ENCODE measurements at places on chromosomes 5 and 9. TPM values are rescaled to one million over a fixed set of nuclear protein-coding genes. Genes with fewer than 3 reads are reported as not detected.

C1QTNF3 gene
- 0.95 TPM for total RNA-seq

GRCh38 chr9:137721479-137721878 lies 102.7 kb downstream of the EHMT1 start:
- DNase-seq, result no peak
- no peak overlapping the region for H3K27ac ChIP-seq
- H3K4me1 ChIP-seq, result peaks cover 4% of the 10 kb centered on the region

ARAP3 gene
- 17.4 TPM for total RNA-seq

DNA sequence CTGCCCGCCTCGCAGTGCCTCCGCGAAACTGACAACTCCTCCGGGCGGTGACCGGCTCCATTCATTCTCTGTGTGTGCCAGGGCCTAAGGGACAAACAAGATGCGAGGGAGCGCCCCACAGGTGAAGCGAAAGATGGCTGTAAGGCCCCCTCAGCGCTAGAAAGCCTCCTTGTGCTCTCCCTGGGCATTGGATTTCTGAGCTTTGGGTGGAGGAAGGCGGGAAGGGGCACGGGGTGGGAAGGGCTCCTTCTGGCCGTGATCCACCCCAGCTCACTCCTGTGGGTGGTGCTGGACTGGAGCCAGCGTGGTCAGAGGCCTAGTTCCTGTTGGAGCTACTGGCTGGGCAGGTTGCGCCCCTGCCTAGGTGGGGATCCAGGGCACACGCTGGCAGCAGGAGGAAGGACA lies 943 bp downstream of the GALNT12 start:
- no peaks in the 10 kb centered on the region for H3K36me3 ChIP-seq
- H3K27ac ChIP-seq, result no peak overlapping the region
- peaks cover 16% of the 10 kb centered on the region for H3K4me1 ChIP-seq
- H3K4me3 ChIP-seq, result peak overlapping the region; percentile 55
- no peak for DNase-seq

DNA sequence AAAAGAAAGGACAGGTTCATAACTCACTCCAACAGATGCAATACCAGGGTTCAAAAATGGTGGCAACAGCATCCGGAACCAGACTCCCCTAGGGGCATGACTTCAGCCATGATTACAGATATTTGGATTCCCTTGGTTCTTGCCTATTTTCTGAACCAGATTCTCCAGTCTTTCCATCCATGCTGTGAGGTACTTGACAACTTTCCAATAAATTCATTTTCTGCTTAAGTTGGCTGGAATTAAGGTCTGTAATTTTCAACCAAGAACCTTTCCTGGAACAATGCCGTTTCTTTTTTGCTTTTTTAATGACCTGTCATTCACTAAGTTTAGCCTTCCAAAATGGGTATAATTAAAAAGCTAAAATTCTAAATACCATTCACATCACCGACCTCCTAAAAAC lies 52.2 kb downstream of the SCAI start:
- no peak overlapping the region for H3K4me3 ChIP-seq
- no peak for DNase-seq
- H3K27ac ChIP-seq, result no peak overlapping the region
- no peaks in the 10 kb centered on the region for H3K36me3 ChIP-seq
- no peaks in the 10 kb centered on the region for H3K4me1 ChIP-seq

FAM200C gene
- 1.7 TPM for total RNA-seq

DNA sequence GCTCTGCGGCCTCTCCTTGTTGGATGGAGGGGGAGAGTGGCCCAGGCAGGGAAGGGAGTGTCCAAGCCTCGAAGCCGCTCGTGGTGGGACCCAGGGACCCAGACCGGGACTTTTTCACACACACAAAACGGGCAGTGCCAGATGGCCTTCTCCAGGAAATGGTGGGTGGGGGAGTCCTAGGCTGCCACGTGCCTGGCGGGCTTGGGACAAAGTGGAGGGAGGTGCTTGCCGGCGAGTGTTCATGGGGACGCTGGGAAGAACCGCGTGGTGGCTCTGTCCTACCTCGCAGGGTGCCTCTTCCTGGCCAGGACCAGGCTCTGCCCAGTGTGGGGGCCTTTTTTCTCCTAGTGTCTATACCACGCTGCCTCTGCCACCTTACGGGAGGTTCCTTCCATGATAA lies 155.0 kb upstream of the COL5A1 start:
- H3K4me1 ChIP-seq, result peaks cover 4% of the 10 kb centered on the region
- H3K36me3 ChIP-seq, result no peaks in the 10 kb centered on the region
- H3K27ac ChIP-seq, result no peak overlapping the region
- H3K27me3 ChIP-seq, result peaks cover 2% of the 10 kb centered on the region
- no peak overlapping the region for H3K4me3 ChIP-seq
- no peak for DNase-seq

GHR gene
- 2.3 TPM for total RNA-seq

- no peak overlapping the region for H3K27ac ChIP-seq
- DNase-seq, result no peak
- H3K4me1 ChIP-seq, result no peaks in the 10 kb centered on the region
- peaks cover 64% of the 10 kb centered on the region for H3K36me3 ChIP-seq
Observed at GRCh38 chr5:95895251-95895650, 66.4 kb downstream of the ELL2 start.
